AML-193 (cell line): ENCODE measurements at places on chromosomes 5 and 9.
A peak's percentile ranks its signal among the peaks of the same experiment; 100 is the strongest.

GRCh38 chr9:121610638-121610953 is 40.8 kb upstream of the DAB2IP start:
- no peak for DNase-seq

DNA sequence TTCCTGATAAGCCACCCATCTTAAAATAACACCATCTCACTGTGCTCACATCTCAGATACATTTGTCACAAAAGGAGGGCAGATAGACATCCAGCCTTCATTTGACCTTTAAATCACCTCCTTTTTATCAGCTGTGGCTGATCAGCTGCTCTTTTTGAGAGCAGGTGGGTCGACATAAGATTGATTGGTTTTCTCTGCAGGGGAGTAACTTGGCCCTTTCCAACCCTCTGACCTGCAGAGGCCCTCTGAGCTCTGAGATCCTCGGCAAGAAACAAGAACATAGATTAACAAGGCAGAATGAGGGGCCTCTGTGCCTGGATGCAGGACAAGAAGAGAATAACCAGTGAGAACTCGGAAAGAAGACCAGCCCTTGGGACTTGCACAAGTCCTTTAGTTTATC is 33.5 kb upstream of the GLRA1 start:
- no peak for DNase-seq

GRCh38 chr5:150217873-150218692 is 28.2 kb downstream of the SLC6A7 start:
- peak; percentile 65 for DNase-seq

GRCh38 chr5:123104607-123105006 is 15.6 kb downstream of the PRDM6 start:
- no peak for DNase-seq

GRCh38 chr5:108707141-108707540 is 40.6 kb upstream of the FER start:
- DNase-seq: no peak

DNA sequence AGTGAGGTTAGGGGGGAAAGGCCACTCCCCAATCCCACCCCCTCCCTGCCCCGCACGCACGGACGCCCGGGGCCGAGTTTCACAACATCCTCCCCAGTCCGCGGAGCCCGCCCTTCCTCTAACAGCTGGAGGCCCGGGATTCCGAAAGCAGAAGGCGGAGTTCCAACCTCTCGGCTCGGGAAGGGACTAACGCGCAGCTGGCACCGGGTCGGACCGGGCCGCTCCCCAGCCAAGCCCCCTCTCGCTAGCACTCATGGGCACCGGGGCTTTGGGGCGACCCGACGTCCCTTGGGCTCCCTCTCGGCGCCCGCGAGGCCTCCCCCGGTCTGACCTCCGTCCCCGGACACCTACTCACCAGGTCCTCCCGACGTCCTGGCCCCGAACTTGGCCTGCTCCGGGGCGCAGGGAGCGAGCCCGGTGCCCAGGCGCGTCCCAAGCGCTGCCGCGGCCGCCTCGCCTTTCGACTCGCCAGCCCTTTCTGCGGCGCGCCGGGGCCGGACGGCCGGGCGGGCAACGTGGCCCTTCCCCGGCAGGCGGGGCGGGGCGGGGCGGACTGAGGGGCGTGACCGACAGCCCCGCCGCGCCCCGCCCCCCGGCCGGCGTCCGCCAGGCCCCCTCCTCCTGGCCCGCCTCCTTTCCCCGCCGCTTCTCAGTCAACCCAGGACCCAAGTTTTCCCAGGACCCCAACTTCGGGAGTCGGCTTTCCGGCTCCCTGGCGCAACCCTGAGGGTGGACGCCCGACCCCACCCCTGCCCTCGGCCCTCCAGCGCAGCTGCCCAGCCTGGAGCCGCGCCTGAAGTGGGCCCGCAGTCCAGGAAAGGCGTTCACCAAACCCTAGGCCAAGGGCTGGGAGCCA is at the start of gene MGAT1:
Gene MGAT1 (minus strand): TSS at position 482 of the 856 bp plus-strand sequence. CDS start 9,835 bp downstream, outside the sequence.
- peak; percentile 79 for DNase-seq

DNA sequence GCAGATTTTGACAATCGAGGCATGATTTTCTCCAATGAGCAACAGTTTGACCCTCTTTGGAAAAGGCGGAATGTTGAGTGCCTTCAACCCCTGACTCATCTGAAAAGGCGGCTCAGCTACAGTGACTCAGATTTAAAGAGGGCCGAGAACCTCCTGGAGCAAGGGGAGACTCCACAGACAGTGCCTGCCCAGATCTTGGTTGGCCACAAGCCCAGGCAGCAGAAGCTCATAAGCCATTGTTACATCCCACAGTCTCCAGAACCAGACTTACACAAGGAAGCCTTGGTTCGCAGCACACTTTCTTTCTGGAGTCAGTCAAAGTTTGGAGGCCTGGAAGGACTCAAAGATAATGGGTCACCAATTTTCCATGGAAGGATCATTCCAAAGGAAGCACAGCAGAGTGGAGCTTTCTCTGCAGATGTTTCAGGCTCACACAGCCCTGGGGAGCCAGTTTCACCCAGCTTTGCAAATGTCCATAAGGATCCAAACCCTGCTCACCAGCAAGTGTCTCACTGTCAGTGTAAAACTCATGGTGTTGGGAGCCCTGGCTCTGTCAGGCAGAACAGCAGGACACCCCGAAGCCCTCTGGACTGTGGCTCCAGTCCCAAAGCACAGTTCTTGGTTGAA is 13.6 kb downstream of the PTPDC1 start:
- DNase-seq: no peak

- peak; percentile 21 for DNase-seq
Observed at GRCh38 chr9:72173080-72173479, 23.8 kb downstream of the GDA start.

GRCh38 chr9:32704343-32704742 is 68.9 kb upstream of the TAF1L start:
- no peak for DNase-seq

DNA sequence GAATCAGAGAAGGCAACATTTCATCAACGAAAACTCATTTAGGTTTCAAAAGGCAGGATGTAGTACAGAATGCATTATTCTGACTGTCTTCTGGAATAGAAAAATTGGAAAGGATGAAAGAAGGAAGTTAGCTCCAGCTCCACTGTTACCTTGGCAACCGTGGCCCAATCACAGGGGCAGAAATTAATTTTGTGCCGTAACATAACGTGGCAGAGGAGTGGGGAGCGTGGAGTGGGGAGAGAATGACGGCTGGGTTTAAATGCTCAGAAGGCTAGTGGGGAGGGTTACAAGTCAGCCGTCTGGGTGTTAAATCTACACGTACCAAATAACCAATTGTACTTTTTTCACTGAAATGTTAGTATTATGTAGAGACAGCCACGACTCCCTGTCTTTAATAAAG is 32.3 kb upstream of the EQTN start:
- no peak for DNase-seq

GRCh38 chr5:862367-863243 is 11.8 kb upstream of the ZDHHC11 start:
- no peak for DNase-seq

GRCh38 chr9:75814667-75815066 is 75.8 kb upstream of the PCSK5 start:
- no peak for DNase-seq

GRCh38 chr5:1757511-1757910 is 42.1 kb downstream of the MRPL36 start:
- no peak for DNase-seq

GRCh38 chr5:111124793-111125192 is 32.6 kb downstream of the WDR36 start:
- DNase-seq: no peak

DNA sequence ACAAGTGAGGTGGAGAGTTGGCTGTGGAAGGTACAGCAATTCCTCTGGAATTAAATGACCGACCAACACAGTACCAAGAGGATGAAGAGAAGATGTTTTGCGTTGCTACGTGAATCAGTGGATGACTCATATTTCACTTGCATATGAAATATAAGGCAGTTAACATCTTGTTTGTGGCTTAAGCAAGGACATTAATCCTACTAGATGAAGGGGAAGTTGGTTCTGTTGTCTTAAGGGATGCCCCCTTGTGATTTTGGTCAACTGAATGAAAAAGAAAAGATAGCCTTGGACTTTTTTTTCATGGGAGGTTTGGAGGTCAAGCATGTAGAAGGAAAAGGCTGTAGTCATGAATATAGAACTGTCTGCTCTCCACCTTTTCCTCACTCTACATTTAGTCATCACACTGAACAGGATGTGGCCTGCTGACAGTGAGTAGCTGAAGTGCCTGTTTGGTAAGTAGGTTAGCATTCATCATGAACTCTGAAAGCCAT is 33.9 kb downstream of the VLDLR start:
- peak; percentile 80 for DNase-seq

- DNase-seq: no peak
Observed at GRCh38 chr9:107375651-107376369, 92.7 kb downstream of the RAD23B start.

DNA sequence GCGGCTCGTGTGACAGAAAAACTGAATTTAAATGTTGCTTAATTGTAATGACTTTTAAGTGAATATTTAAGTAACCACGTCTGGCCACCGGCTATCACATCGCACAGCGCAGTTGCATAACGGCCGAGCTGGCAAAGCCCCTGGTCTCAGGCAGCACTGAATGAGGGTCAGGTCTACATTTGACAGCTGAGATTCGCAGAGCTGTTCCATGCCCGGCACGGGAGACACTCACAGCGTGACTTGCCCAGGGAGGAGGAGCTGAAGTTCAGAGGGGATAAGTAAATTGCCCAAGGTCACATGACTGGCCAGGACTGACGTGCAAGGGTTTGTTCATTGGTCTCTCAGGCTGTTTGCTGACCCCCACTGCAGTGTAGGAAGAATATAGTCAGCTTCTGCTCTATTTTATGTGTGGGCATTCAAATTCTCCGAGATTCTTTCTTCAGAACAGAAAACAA is 17.4 kb upstream of the COL5A1 start:
- no peak for DNase-seq

GRCh38 chr9:82271106-82271561 is 282.6 kb downstream of the SPATA31D1 start:
- no peak for DNase-seq

- no peak for DNase-seq
Observed at GRCh38 chr9:18507151-18507550, 33.2 kb downstream of the ADAMTSL1 start.

DNA sequence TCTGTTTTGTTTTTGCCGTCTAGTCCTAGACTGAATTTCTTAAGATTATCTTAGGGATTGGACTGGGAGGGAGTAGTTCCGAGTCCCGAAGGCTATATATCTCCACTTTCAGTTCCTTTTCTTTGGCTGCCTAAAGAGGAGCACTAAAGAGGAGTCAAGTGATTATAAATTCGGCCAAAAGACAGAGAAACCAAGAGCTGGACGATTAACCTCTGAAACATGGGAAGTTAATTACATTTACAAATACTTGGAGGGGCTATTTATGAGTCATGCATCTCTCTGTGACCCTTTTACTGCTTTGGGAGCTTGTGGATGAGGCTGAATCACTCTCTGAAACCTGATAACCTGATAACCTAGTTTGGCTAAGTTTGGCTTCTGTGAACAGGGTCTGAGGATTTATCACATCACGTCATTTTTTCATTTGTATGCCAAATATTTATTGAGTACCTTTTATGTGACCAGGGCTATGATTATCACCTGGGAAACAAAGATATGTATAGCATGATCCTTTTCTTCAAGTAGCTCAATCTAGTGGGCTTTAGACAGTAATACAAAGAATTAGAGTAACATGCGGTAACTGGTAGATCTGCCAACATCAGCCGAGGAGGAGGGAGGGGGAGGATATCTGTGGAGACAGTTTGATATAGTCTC is 180.9 kb downstream of the CD180 start:
- no peak for DNase-seq
